SHP77 (cell line): ENCODE measurements at places on chromosomes 7 and 10.

GRCh38 chr10:132813560-132814468, 27.9 kb upstream of the NKX6-2 start:
- no peak for DNase-seq

- DNase-seq, result no peak
Observed at GRCh38 chr10:48574322-48574796, 30.5 kb downstream of the ARHGAP22 start.

DNA sequence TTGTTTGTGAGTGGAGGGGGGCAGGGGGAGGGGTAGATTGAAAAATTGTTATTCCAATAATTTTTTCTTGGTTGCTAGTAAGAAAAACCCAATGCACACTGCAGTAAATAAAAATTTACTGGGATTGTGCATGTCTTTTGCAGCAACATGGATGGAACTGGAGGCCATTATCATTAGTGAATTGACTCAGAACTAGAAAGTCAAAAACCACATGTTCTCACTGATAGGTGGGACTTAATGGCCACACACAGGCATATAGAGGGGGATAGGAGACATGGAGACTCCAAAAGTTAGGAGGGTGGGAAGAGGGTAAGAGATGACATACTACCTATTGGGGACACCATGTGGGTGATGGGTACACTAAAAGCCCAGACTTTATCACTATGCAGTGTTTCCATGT, 67.2 kb downstream of the BUB3 start:
- no peak for DNase-seq

GRCh38 chr10:112210666-112211065, 27.1 kb upstream of the GPAM start:
- DNase-seq, result no peak

GRCh38 chr7:93877742-93878141, 12.8 kb downstream of the TFPI2 start:
- DNase-seq, result no peak

DNA sequence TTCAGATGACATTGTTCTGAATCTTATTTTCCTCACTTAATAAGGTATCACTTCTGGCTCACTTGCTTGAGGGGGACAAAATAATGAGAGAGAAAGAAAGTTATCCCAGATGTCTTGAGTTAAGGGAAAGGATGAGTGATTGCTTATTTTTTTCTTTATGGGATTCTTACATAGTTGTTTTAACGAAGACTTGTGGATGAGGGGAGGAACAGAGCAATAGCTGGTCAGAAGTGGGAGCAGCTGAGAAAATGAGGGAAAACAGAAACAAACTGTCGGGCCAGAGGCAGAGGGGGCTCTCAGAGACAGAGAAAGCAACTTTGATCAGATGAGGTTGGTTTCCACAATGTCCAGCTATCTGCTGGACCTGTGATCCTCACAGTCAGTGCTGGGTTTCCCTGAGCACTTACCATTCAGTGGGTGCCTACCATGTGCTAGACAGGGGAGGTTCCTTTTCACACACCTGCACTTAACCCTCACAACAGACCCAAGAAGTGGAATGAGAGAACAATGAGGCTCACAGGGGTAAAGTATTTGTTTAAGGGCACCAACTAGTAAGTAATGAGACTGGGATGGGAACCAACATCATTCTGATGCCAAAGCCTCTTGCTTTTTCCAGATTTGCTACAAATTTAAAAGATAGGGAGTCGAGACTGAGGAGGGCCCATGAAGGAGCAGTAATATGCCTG, 64.2 kb downstream of the BICC1 start:
- DNase-seq, result no peak

- DNase-seq, result no peak
Observed at GRCh38 chr7:1123715-1124114, 35.8 kb downstream of the GPER1 start.

DNA sequence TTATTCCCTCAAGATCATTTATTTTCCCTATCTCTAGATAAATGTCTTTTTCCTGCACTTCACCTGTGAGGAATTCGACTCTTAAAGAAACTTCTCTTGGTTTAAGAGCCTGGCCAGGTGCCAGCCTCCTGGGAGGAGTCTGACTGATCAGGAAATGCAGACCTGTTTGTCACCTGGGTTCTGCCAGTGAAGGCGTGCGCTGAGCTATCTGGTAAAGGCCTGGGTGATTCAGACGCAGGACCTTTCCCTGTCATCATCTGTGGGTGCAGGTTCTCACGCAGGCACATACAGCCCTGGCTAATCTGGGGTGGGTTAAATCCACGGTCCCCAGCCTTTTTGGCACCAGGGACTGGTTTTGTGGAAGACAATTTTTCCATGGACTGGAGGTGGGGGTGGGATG, 65.3 kb upstream of the AQP1 start:
- DNase-seq, result no peak

DNA sequence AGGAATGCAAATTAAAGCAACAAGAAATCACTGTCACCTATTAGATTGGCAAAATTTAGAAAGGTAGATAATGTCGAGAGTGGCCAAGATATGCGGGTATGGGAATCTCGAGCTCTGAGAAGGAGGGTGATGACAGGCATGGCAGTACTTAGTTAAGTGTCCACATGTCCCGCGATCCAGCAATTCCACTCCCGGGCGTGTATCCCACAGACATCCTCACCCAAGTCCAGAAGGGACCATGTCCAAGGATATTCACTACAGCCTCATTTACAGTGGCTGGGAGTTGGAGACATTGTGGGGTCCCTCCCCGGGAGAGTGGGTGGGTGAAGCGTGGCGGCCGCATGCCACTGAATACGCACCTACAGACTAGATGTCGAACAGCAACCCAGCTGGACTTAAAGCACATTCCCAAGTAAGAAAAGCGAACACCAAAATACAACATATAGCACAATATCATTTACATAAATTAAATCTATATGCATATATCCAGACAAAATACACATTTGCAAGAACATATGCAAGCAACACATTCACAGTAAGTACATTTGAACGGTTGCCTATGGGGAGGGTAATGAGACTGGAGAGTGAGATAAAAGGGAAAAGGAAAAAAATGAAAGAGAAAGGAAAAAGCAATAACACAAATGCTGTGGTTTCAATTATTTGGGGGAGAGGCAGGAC, 9.9 kb downstream of the KCNH2 start:
- DNase-seq, result no peak

- DNase-seq, result no peak
Observed at GRCh38 chr10:97383159-97383558, 18.0 kb downstream of the RRP12 start.

DNA sequence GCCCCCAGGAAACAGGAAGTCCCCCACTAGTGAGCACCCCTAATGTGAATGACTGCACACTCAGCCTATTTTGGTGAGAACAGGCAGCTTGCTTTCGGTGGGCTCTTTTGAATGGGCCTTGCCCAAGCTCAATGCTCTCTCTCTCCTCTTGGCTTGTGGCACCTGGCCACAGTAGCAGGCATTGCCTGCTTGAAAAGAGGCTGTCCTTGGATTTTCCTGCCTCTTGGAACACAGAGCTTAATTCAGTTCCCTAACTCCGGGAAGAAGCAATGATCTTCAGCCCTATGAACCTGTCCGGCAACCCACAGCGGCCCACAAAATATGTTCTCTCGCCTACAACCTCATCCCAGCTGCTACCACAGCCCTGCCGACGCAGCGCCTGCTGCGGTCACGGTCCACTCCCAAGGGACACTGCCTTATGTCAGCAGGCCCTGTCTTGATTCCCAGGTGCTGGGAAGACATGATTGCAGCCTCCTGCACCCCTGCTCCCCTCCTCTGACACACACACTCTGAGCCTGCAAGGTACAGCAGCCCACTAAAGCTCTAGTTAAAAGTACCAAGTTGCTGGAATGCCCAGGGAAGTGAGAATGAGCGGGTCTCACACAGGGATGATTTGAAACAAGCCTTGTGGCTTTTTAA, 715.5 kb upstream of the GALNT17 start:
- no peak for DNase-seq

- no peak for DNase-seq
Observed at GRCh38 chr7:85286446-85286845, 99.6 kb upstream of the SEMA3D start.

- no peak for DNase-seq
Observed at GRCh38 chr10:44394696-44395381, 9.9 kb upstream of the CXCL12 start.

DNA sequence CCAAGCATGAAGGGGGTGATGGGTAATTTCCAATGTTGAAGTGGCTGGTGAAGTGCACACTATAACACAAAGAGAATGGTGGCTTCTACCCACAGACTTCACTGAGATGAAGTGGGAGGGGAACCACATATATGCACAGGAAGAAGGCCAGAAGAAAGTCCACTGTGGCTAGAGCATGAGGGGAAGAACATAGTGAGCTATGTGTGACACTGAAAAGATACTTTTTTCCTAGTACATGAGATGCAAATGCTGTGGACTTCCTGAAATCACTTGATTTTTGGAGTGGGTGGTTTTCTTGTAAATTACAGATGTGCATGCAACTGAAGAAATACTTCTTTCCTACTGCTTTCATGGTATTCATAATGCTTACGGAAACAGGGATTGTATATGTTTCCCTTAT, 115.6 kb upstream of the PHYHIPL start:
- DNase-seq, result no peak

DNA sequence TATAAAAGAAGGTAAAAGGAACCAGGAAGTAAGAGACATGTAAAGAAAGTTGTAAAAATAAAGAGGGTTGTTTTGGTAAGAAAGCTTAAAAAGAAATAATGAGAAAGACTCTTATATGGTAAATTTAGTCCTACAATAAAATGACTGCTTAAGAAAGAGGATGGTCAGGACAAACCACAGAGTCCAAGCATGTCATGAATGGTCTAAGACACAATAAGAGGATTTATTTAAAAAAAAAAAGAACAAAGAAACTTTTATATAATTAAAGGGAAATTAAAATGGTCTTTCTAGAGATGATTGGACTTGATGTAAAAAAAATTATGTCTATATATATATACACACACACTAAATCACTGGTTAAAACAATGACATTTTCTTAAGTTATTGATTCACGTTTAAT, 18.2 kb downstream of the ATAD1 start:
- DNase-seq, result no peak

- no peak for DNase-seq
Observed at GRCh38 chr10:28604567-28605536, 71.9 kb downstream of the WAC start.

- DNase-seq, result peak; percentile 2
Observed at GRCh38 chr7:93551063-93551895, 23.2 kb downstream of the CALCR start.

- peak; percentile 15 for DNase-seq
Observed at GRCh38 chr7:836429-836828, 4.2 kb downstream of the SUN1 start.

GRCh38 chr7:116715077-116715476, 43.1 kb downstream of the MET start:
- no peak for DNase-seq

- no peak for DNase-seq
Observed at GRCh38 chr7:64619705-64620104, 46.2 kb upstream of the ZNF107 start.

DNA sequence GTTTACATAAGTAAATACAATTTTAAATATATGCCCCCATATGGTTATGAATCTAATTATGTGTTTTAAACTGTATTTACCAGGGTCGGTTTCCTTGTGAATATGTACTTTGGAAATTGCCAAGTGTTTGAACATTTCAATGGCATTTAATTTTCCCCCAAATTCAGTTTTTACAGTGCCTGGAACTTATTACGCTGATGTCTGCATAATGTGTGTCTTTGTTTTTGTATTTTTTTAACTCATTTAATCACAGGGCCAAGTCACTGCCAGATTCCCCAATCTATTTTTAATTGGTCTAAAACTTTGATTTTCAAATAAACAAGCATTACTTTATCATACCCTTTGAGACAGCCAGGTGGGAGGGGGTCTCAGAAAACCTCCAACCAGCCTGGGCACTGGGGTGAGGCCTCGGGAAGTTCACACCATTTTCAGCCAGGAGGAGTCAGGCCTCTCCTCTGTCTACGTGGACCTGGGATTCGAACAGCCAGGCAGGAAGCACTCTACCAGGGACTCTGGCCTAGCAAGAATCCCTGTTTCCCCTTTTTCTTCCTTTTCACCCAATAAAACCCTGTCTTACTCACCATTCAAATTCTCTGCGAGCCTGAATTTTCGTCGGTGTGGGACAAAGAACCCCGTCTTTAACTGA, 151.5 kb upstream of the COL1A2 start:
- DNase-seq, result no peak

DNA sequence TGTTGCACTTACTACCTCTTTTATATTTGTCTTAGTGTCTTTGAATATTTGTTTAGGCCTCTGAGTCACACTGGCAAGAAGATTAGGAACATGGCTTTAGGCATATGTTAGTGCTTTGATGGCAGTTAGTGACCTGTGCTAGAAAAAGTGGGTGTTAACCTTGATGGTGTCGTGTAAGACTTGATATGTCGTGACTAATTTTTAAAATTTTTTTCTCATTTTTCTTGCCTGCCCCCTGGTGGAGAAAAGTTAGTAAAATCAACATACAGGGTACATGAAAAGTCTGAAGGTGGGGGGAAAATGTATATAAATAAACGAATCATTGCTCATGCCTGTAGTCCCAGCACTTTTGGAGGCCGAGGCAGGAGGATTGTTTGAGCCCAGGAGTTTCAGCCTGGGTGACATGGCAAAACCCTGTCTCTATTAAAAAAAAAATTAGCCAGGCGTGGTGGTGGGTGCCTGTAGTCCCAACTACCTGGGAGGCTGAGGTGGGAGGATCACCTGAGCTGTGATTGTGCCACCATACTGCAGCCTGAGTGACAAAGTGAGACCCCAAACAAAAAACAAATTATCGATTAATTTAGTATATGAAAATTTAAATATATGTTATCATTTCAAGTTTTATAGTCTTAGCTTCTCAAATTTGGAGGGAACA, 44.6 kb downstream of the TAX1BP1 start:
- peak; percentile 15 for DNase-seq

GRCh38 chr10:80484243-80484642, 30.1 kb downstream of the TSPAN14 start:
- no peak for DNase-seq

DNA sequence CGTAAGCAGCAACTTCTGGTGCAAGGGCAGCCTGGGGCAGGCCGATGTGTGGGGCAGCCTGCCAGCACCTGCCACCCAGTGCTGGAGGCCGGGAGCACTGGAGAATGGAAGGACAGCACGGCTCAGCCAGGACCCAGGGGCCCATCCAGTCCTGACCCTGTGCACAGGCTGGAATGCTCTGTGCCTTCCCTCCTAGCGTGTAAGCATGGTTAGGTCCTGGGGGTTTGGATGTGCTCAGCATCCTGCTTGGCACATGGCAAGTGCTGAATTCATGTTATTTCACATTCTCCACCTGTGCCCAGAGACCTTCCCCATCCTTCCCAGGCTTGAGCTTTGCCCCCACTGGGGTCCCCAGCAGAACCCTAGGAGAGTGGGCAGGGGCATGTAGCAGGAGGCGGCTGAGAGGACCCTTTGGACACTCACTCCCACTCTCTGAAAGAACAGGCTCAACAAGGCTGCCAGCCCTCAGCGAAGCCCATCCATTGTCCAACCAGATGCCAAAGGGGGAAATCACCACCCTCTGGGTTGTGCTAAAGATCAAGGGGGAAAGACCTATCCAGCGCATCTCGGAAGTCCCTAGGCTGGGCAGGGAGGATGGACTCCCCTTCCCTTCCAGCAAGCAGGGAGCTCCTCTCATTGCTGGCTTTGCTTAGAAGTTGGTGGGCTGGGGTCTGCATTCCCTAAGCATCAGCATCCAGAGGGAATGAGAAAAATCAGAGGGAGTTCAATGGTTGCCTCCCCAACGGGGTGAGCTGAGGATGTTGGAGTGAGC, 29.7 kb downstream of the ANXA8 start:
- no peak for DNase-seq

GRCh38 chr10:95477175-95477520, 84.0 kb downstream of the SORBS1 start:
- DNase-seq, result no peak

- no peak for DNase-seq
Observed at GRCh38 chr7:104927055-104927454, 87.0 kb upstream of the KMT2E start.

GRCh38 chr7:117673367-117673766, 193.5 kb downstream of the CFTR start:
- DNase-seq, result peak; percentile 82
